Activated T-helper 2 cell treated with anti-CD3 and anti-CD28 coated beads, Interferon-gamma antibody, Interleukin-2, Interleukin-4, amounts not matched to agents 10 μg/mL and 5 μg/mL and 100 μg/mL, durations not matched to agents 14 hours and 24 hours and 36 hours (primary cell): ENCODE measurements at places on chromosomes 12 and 14. TPM values are rescaled to one million over a fixed set of nuclear protein-coding genes. Genes with fewer than 3 reads are reported as not detected.

The ACOT4 gene
- 0.57 and 1.4 TPM in 2 replicates for total RNA-seq

The IL22 gene
- 0.80 TPM in 1 of 2 replicates, not detected in the other for total RNA-seq

The KLRD1 gene
- 3.3 and 3.5 TPM in 2 replicates for total RNA-seq

The CBLN3 gene
- 5.4 and 5.5 TPM in 2 replicates for total RNA-seq
